Spleen (tissue), 13 donors: ENCODE measurements at places on chromosomes 6 and 20.

DNA sequence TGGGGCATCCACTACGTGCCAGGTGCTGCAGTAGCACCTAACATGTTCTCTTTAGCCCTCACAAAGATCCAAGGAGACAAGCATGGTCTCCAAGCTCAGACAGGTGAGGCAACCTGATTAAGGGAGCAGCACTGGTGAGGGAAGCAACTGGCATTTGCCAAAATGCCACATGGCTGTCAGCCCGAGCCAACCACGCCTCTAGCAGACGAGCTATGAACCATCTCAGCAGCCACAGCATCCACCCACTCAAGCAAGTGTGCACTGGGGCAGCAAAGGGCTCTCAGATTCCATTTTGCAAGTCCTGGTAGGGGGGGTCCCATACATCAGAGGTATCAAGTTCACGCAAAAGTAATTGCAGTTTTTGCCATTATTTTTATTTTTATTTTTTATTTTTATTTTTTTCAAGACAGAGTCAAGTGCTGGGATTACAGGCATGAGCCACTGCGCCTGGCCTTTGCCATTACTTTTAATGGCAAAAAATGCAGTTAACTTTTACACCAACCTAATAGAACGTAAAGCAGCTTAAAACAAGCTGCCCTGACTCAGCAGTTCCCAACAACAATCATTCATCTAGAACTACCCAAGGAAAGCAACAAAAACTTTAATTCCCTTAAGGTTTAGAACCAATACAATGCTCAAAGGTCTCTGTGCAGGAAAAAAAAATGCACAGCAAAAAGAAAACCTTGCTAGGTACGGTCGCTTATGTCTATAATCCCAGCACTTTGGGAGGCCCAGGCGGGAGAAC lies 36.3 kb upstream of the SPDEF start:
- no peak for DNase-seq

GRCh38 chr6:158285656-158286021 lies 26.6 kb upstream of the TULP4 start:
- no peak for DNase-seq

DNA sequence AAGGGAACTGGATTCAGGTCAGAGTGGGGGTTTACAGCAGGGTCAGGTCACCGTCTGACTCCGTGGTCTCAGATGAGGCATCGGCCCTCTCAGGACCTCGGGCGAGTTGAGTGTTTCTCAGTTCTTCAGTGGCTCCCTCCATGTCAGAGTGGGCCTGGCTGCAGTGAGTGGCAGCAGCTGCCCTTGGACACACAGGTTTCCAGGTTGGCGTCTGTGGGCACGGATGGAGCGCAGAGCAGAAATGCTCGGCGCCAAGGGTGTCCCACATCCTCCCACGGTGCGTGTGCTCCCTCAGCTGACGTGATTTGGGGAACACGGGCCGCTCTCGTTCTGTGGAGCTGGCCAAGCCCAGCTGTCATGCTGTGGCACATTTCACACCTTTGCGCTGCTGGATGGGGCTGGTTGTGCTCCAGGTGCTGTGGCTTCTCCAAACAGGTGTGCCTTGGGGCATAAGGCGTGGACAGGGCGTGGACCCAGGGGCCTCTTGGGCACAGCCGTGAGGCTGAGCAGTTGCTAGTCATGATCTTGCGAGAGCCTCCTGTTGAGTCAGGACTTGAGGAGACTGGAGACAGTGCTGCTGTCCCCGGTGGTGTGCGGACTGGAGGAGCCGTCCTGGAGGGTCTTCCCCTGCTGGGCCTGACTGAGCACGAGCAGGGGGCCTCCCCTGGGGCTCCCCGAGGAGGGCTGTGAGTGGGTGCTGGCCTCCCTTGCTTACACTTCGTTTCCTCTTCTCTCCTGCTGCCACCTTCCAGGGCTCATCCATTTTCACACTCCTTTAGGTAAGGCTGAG lies 9.5 kb upstream of the DNAJC5 start:
- no peak for DNase-seq

DNA sequence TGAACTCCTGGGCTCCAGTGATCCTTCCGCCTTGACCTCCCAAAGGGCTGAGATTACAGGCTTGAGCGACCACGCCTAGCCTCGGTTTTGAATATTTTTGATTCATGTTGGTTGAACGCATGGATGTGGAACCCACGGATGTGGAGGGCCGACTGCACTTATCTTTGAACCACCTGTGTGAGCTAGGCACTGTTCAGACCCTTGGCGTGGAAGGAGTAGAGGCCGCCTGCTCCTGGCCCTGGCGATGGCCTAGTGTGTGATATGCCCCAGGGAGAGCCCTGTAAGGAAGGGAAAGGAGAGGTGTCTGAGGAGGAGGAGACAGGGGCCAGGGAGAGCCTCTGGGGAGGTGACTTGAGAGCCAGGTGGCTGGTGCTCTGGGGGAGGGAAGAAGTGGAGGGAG lies 64.3 kb downstream of the BCAS4 start:
- no peak for DNase-seq

GRCh38 chr6:129346964-129347363 lies 363.0 kb downstream of the ARHGAP18 start:
- no peak for DNase-seq

DNA sequence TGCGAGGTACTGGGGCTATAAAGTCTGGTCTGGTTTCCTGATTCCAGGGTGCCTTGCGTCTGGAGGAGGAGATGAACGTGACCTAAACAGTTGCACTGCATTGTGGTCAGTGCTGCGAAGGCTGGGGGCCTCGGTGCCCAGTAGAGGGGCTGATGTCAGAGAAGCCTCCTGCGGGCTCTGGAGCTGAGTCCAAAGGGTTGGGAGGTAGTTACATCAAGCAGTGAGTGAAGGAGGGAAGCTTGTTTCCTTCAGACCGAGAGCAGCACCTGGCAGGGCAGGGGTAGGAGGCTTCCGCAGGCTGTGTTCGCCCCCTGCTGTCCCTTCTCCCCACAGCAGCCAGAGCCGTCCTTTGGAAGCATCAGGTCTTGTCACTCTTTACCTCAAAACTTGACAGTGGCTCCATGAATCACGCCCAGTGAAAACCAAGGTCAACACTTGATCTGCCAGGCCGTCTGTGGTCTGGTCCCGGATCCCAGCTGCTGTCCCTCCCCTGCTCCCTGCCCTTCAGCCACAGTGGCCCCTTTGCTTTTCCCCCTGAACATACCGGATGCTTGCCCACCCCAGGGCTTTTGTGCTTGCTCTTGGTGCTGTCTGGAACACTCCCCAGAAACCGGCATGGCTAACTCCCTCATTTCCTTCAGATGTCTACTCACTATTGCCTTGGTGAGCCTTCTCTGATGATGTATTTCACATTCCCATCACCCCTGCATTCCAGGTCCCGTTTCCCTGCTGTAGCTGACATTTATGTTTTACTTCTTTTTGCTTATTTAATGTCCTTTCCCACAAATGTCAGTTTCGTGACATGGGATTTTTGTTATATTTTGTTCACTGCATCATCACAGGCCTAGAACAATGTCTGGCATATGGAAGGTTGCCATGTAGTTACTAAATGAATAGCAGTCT lies 7.0 kb downstream of the DYNLRB1 start:
- DNase-seq, result no peak
